ENCODE measurements at places on chromosomes 13 and 19. TPM values are rescaled to one million over a fixed set of nuclear protein-coding genes. Genes with fewer than 3 reads are reported as not detected.

DNA sequence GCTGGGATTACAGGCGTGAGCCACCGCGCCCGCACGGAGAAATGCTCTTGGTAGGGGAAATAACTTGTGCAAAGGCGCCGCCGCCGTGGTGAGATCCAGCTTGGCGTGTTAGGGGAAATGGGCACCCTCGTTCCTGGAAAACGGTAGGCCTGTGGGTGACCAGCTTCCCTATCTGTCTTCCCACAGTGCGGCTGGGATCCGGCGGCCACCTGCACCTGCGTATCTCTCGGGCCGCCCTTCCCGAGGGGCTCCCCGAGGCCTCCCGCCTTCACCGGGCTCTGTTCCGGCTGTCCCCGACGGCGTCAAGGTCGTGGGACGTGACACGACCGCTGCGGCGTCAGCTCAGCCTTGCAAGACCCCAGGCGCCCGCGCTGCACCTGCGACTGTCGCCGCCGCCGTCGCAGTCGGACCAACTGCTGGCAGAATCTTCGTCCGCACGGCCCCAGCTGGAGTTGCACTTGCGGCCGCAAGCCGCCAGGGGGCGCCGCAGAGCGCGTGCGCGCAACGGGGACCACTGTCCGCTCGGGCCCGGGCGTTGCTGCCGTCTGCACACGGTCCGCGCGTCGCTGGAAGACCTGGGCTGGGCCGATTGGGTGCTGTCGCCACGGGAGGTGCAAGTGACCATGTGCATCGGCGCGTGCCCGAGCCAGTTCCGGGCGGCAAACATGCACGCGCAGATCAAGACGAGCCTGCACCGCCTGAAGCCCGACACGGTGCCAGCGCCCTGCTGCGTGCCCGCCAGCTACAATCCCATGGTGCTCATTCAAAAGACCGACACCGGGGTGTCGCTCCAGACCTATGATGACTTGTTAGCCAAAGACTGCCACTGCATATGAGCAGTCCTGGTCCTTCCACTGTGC, 2.4 kb downstream of the GDF15 start:
- peak; percentile 50 for DNase-seq

- DNase-seq = no peak
Measured at GRCh38 chr13:36068566-36068965, 62.6 kb downstream of the DCLK1 start.

DNA sequence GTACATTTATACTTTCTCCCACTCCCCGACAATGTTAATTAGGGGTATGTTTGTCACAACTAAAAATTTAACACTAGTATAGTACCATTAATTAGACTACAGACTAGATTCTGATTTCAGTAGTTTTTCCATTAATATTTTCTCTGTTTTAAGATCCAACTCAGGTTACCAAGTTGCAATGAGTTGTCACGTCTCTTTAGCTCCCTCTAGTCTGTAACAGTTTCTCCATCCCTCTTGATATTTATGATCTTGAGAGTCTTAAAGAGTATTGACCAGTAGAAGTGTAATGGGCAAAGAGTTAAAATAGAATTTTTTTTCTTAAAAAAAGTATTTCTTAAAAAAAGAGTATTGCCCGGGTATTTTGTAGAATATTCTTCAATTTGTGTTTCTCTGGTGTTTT, 598.1 kb downstream of the TBC1D4 start:
- no peak for DNase-seq

DNA sequence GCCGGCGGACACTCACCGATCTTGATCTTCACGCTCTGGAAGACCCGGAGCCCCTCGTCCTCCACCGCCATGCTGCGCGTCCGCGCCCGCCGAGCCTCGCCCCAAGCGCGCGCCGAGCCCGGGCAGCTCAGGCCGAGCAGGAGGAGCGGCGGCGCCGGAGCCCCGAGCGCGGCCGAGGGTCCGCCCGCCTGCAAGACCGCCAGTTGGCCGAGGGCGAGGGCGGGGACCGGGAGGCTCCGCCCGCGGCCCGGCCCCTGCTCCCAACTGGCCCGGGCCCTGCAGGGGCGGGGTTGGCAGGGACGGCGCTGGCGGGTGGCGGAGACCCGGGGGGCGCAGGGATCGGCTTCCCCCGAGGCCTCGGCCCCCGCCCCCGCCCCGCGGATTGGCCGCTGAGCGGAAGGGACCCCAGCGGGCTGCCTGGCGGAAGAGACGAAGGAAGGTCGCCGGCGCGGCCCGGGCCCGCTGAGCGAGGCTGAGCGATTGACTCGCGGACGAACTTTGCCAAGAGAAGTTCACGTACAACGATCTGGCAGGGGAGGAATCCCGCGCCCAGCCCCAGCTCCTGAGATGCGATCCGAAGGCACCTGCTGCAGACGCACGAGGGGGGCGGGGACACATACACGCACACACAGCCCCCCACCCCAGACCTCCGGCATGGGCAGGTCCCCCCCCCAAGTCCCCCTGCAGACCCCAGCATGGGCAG, at the start of gene RASA3:
Gene RASA3 (minus strand): TSS at position 205 of the 703 bp plus-strand sequence. CDS start 134 bp downstream, at position 71.
- DNase-seq = peak; percentile 81

GRCh38 chr13:66364346-66364745, 865.8 kb downstream of the PCDH9 start:
- DNase-seq = no peak

- DNase-seq = no peak
Measured at GRCh38 chr19:8126511-8126910, 22.9 kb downstream of the FBN3 start.

DNA sequence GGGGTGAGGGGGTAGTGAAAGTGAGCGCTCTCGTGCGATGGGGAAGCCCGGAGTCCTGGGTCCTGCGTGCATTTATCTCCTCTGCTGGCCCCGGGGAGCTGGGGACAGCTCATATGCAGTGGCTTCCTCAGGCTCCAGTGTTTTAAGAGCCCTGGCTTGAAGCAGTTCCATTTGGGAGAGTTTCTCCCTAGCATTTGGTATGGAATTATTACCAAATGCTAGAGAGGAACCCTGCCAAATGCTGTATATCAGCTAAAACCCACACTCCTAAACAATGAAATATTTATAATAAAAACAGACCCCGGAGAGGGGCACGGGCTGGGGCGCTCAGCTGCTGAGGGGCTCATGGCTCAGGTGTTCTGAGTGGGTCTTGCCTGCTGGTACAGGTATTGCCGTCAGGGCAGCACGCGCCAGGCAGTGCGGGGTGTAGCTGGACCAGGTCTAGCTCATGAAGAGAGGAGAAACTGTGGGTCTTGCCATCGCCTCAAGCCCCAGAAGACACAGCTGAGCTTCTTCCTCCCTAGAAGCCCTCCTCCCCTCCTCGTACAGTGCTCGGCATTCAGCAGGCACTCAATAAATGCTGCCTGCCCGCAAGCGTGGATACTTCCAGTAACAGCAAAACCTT, 163.6 kb upstream of the ZNF536 start:
- no peak for DNase-seq

DNA sequence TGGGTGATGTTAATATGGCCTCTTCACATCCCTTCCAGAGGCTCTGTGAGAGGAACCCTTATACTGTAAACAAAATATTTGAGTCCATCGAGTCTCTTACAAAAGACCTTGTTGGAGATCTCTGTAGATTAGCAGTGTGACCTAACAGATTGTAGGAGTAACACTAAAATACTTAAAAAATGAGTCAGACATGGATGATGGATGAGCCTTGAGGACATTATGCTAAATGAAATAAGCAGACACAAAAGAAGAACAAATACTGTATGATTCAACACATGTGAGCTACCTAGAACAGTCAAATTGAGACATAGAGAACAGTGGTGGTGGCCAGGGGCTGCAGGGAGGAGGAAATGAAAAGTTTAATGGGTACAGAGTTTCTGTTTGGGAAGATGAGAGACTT, 152.2 kb upstream of the UBL3 start:
- peak; percentile 93 for DNase-seq

DNA sequence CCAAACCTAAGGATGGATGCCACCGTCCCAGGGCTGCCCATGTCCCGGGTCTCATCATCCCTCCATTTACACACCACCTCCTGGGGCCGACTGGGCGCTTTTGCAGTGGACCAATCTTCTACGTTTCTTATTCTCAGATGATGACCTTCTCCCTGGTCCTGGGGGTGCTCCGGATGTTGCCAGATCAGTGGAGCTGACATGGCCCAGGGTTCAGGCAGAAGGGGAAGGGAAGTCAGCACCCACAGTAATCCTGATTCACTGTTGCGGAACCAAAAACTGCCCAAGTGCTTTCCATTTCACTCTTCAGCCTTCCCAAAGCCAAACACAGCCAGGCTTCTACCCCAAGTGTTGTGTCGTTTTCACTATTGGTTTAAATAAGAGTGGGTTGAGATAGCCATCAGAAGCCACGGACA, 29.8 kb downstream of the RAB20 start:
- DNase-seq = no peak

DNA sequence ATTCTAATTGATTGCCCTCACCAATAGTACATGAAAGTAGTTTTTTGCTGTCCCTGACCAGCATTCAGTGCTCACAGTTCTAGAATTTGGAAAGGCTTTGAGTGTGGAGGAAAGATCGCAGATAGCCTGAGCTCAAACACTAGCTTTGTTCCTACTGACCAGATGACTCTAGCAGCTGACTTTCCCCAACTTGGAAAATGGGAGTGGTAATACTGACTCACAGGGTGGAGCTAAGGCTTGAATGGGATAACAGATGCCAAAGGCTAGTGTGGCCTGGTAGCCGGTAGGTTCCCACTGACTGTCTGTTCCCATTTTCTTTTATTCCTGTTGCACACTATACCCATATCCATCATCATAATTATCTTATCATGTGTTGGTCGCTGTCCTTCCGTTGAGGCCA, 3.7 kb downstream of the ZSCAN22 start:
- peak; percentile 75 for DNase-seq

- DNase-seq = no peak
Measured at GRCh38 chr13:82766732-82767321, 1115.4 kb downstream of the SLITRK1 start.

GRCh38 chr19:20051841-20052768, 12.8 kb upstream of the ZNF682 start:
- peak; percentile 99 for DNase-seq

- DNase-seq = peak; percentile 70
Measured at GRCh38 chr19:38388349-38389100, at the start of gene SPRED3. Gene SPRED3 (plus strand): TSS chr19:38388697. CDS start chr19:38390303, 1,606 bp downstream.

DNA sequence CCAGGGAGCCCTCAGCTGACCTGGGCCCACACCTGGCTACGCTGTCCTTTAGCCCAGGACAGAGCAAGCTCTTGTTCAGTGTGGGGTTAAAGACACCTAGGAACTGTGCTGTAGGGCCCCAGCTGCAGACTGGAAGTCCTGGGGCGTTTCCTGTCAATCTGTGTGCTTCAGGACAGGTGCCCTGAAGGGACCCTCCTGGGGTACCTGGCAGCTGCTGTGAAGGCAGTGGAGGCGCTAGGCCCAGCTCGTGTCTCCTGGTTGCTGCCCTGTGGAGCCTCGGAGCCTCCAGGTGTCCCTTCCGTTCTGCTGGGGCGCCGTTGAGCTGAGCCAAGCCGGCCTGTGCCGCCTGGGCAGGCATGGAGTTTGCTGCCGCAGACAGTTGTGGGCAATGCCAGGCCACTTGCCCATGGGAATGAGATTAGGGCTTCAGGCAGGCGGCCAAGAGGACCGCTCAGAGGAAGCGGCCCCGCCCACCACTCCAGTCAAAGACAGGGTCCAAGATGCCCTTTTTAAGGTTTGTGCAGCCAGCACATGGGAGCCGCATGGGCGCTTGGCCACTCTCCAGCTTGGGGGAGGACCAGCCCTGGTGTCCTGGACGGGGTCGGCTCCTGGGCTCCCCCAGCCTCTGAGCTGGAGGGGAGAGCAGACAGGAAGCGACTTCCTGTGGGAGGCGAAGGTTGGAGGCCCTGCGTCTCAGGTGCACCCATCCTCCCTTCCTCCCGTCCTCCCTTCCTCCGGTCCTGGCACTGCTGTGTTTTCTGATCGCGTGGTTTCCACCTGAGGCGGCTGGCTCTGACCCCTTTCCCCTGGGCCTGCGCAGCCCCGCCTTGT, 4.0 kb downstream of the PTBP1 start:
- DNase-seq = peak; percentile 43

DNA sequence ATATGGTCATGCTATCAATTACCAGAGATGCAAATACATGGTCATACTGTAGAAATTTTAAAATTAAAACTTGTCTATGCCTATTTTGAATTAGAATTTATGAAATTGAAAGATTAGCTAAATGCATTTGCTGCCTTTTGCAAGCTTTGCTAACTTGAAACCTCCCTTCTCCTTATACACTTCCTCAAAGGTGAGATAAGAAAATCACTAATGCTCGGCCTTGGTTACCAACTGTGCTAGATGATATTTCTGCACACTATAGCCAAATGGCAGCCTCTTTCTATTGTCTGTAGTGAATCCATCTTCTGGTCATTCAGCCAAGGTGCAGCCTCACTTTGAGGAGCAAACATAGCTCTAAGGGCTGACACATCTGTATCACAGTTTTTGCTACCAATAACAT, 31.1 kb upstream of the MYCBP2 start:
- DNase-seq = no peak

- DNase-seq = no peak
Measured at GRCh38 chr13:89363144-89363543, 1692.0 kb downstream of the SLITRK5 start.

- DNase-seq = peak; percentile 81
Measured at GRCh38 chr13:75771818-75772217, 135.7 kb downstream of the LMO7 start.

DNA sequence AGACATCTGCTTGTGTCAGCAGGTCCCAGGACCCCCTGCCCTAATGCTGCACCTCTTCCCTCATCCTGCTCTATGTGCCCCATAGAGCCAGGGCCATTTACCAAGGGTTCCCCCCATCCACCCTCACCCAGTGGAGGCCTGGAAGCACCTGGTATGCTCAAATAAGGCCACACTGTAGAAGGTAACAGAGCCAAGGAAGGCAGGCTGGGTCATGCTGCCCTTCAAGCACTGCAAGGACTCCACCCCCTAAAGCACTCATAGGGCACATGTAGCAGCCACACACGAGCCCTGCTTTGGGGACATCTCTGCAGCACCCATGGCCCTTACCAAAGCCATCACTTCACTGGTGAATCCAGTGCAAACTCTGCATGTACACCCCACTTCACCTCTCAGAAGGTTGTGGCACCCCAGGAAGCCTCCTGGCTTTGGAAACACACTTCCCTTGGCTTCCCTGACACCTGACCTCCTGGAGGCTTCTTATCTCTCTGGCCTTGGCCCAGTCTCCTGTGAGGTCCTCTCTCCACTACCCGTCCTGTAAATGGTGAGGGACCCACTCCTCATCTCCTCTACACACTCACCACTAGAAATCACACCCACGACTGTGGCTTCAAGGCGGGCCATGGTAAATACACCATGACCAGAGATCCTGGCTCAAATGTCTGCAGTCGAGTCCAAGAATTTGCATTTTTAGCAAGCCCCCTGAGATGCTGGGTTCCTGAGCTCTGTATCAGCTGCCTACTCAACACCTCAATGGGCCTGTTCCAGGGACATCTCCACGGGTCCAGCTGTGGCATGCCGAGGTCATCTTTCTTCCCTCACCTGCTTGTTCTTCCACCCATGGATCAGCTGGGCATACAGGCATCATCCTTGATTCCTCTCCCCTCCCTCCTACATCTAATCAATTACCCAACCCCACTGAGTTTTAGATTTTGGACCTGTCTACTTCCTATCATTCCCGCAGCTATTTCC, 80.9 kb upstream of the DOCK9 start:
- DNase-seq = no peak

Gene ATP4A
- total RNA-seq = not detected

Gene CYP4F8
- not detected for total RNA-seq

Gene ZNF737
- 12.1 TPM for total RNA-seq

Gene SIGLEC10
- total RNA-seq = not detected

Gene UCHL3
- 30.9 TPM for total RNA-seq

Gene SDHAF1
- 7.8 TPM for total RNA-seq

Gene GPC5
- total RNA-seq = 0.17 TPM

Gene ZNF665
- 6.3 TPM for total RNA-seq

Gene CYP4F11
- not detected for total RNA-seq

Gene PBX4
- total RNA-seq = 1.5 TPM

Gene LAIR1
- total RNA-seq = not detected

Gene HIPK4
- 0.17 TPM for total RNA-seq

Data from fibroblast of lung (primary cell).